ENCODE measurements at places on chromosomes 11 and 22.

- DNase-seq: no peak
These were observed 15.5 kb downstream of the RELT start for GRCh38 chr11:73391665-73392064.

DNA sequence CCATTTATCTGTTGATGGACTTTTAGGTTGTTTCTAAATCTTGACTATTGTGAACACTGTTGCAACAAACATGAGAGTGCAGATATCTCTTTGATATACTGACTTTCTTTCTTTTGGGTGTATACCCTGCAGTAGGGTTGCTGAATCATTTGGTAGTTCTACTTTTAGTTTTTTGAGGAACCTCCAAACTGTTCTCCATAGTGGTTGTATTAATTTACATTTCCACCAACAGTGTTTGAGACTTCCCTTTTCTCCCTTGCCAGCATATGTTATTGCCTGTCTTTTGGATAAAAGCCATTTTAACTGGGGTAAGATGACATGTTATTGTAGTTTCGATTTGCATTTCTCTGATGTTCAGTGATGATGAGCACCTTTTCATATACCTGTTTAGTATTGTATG is 330.0 kb downstream of the DDX10 start:
- DNase-seq: no peak

DNA sequence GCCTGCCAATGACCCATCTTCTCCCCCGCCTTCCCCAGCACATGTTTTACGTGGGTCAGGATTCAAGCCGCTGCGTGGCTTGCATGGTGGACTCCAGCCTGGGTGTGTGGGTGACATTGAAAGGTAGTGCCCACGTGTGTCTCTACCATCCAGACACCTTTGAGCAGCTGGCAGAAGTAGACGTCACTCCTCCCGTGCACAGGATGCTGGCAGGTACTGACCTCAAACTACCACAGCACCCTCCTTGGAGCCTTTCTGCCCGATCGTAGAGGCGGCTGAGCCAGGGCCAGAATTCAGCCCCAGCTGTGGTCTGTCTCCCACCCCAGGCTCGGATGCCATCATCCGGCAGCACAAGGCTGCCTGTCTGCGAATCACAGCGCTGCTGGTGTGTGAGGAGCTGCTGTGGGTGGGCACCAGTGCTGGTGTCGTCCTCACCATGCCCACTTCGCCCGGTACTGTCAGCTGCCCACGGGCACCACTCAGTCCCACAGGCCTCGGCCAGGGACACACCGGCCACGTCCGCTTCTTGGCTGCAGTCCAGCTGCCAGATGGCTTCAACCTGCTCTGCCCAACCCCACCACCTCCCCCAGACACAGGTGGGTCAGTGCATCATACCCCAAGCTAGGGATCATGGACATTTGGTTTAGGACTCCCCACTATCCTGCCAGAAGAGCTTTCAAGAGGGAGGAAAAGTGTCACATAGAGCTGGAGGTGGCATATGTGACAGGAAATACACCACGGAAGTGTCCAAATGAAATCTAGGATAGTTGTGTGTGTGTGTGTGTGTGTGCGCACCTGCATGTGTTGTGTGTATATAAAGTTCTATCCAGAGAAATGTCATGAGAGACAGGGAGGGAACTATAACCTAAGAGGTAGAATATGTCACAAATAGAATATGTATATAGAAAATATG is 10.6 kb upstream of the RELT start:
- DNase-seq: no peak

DNA sequence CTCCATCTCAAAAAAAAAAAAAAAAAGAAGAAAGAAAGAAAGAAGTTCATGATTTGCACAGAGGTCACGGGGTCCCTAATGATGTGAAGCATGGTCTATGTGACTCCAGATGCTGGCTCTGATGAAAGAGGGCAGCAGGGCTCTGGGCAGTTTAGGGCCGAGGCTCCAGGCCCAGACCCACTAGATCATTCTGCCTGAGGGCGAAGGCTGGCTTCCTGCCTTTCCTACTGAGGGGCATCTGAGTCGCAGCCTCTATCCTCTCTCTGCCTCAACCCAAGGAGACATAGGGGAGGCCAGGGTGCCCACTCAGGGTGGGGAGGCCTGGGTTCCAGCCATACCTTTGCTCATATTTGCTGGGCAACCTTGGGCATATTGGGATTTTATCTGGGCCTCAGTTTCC is 4.8 kb downstream of the SLC35E4 start:
- DNase-seq: peak; percentile 20

- peak; percentile 41 for DNase-seq
These were observed 29.9 kb upstream of the MALAT1 start for GRCh38 chr11:65468874-65469333.

DNA sequence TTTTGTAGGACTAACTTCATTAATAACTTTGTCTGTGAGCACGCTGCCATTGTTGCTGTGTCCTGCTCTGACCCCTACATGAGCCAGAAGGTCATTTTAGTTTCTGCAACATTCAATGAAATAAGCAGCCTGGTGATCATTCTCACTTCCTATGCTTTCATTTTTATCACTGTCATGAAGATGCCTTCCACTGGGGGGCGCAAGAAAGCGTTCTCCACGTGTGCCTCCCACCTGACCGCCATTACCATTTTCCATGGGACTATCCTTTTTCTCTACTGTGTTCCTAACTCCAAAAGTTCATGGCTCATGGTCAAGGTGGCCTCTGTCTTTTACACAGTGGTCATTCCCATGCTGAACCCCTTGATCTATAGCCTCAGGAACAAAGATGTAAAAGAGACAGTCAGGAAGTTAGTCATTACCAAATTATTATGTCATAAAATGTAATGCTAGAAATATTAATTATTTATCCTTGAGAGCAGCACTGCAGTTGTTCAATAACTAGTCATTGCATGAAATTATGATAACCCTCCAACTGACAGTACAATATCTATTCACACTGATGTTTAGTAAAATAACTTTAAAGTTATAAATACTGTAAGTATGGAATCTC is 46.4 kb upstream of the OR5D13 start:
- DNase-seq: no peak

DNA sequence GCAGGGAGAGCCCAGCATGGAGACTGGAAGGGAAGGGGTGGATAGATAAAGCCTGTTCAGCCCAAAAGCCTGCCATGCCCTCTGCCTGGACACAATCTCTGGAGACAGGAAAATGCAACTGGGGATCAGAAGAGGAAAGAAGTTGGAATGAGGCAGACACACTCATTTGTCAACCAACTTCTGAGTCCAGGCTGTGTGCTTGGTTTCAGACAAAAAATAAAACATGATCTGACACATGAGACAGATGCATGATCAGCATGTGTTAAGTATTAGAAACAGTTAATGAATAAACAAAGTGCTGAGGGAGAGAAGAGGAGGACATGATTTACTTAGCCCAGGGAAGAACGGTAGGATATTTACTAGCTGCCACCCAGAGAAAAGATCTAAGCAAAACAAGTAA is 839 bp downstream of the LRRN4CL start:
- DNase-seq: no peak

GRCh38 chr11:67449116-67449844 is 3.2 kb downstream of the GPR152 start:
- no peak for DNase-seq

DNA sequence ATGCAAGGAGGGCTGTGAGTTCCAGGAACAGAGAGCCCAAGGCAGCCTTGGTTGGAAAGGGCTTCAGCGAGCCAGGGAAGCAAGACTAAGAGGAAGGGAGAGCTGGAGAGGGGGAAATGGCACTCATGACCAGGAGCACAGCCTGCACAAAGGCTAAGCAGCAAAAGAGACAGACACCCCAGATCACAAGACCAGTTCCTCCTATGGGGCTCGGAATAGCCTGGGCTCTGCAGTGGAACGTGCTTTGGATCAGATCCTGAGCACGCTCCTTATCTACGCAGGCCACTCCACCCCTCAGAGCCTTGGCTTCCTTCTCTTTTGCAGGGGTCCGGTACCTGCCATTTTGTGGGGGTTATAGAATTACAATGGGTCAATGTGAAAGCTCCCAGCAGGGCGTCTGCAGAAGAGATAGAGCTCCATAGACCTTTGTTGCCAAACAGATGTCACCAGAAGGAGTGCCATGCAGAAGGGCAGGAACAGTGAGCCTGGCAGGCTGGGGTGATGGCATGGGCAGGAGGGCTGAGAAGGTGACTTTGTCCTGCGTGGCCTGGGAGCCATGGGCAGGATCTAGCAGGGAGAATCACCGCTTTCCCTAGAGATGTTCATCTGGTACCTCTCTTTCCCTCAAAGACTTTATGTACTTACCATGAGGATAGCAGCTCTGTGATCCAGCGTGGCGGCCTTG is 33.8 kb downstream of the ZC3H7B start:
- no peak for DNase-seq

GRCh38 chr22:22928666-22929380 is 41.2 kb downstream of the IGLL5 start:
- peak; percentile 45 for DNase-seq

GRCh38 chr11:125398994-125399640 is 96.9 kb downstream of the FEZ1 start:
- DNase-seq: no peak

DNA sequence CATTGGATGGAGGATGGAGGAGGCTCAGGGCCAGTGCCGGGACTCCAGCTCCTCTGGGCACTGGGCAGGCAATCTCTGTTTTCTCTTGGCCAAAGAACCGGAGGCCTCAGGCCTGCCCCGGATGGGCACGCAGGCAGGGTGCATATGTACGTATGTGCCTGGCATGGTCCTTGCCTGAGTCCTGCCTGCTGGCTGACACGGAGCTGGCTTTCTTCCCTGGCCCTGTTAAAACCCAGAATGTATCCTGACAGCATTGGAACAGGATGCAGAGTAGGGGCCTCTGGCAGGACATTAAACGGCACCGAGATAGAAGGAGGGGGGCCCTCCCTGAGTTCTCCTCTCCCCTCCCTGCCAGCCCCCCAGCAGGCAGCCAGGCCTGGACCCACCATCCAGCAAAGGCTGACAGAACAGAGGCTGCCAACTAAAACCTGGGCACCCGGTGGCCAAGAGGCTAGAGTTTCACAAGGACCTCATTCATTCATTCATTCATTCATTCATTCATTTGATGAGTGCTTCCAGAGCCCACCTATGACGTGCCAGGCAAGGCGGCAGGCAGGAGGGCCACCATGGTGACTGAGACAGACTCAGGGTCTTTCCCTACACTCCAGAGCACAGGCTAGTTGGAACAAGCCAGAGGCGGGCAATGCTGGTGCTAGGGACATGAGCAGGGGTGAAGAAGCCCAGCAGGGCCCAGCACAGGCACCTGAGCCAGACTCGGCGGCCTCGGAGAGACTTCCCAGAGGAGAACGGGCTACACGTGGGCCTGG is 28.8 kb downstream of the FLRT1 start:
- DNase-seq: no peak

DNA sequence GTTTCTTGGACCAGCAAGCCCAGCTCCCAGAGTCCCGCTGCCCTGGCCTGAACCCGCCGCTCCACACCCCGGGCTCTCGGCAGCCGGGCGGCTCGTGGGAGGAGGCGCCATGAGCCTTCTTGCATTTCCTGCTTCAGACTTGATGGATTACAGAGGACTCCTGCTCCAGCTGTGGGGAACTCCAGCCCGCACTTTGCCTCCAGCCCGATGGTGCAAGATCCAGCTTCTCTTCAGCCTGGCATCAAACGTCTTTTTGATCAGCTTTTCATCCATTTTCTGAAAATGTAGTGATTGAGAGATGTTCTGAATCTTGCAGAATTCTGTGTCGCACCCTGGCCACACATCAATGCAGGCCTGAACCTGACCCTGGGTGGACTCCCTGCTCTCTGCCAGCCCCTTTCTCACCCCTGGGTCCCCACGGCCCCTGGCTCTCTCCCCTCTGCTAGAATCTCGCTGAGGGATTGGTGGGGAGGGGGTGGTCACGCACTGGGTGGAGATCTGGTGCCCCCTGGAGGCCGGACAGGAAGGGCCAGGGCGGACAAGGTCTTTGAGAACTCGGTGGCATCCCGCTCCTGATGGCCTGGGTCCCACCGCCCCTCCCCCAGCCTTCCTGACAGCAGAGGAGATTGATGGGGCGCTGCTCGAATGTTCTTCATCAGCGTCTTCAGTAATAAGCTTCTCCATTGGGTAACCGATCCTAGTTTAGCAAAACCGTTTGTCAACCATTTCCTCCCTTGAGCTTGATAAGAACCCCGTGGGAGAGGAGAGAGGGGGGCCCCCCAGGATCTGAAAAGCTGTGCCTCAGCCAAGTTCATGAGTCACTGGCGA is 12.1 kb upstream of the NFAM1 start:
- peak; percentile 89 for DNase-seq

GRCh38 chr11:23865341-23865975 is 631.4 kb upstream of the LUZP2 start:
- peak; percentile 84 for DNase-seq

GRCh38 chr11:10688401-10688800 is 5.2 kb downstream of the IRAG1 start:
- peak; percentile 48 for DNase-seq

DNA sequence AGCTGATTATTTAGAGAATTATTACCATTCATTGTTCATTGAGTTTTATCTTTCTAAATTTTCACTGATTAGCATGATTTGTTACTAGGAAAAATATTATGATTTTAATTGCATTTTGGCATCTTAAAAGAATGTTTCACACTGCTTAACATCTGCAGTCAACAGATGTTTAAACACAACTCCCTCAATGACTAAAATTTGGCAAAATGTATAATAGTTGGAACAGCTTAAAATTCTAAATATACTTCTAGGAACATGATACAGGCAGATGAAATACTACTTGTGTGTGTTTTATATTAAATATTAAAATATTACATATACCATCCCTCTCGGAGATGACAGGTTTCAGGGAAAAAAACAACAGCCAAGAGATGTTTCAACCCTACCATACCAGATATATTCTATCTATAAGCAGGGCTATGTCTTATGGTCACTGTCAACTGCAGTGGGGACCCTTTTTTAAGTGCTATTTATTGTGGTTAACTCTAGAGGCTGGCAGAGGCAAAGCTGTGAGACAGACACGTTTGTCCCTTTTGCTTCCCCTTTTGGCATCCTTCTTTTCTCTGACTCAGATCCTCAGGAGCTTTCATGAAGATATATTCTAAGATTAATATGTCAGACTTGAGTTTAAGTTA is 81.9 kb downstream of the BDNF start:
- peak; percentile 43 for DNase-seq

DNA sequence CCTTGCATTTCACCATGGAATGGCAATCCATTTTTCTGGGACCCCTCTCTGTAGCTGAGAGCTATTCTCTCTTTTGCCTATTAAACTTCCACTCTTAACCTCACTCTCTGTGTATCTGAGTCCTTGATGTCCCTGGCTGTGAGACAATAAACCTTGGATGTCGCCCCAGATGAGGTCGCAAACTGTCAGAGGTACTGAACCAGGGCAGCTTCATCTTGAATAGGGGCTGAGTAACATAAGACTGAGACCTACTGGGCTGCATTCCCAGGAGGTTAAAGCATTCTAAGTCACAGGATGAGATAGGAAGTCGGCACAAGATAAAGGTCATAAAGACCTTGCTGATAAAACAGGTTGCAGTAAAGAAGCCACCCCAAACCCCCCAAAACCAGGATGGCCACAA is 68.0 kb downstream of the RSF1 start:
- DNase-seq: peak; percentile 28

Data from EH (cell line).